ENCODE measurements at places on chromosomes 5 and 9.

GRCh38 chr9:7509576-7510145 is 289.9 kb downstream of the DMAC1 start:
- no peak for DNase-seq

DNA sequence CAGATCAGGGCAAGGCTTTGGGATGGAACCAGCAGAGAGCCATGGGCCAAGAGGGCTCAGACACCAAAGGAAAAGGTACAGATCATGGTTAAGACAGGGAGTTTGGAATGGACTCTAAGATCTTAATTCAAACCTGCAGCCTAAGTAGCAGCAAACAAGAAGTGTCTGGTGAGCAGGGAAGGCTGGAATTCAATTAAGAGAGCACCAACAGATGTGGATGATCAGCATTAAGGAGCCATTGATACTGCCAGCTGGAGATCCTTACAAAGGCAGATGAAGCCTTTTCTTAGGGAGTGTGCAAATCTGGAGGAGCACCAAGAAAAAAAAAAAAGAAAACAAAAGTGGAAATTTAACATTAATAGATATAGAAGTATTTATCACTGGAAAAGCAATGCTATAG is 516.8 kb downstream of the RASEF start:
- DNase-seq = peak; percentile 43

DNA sequence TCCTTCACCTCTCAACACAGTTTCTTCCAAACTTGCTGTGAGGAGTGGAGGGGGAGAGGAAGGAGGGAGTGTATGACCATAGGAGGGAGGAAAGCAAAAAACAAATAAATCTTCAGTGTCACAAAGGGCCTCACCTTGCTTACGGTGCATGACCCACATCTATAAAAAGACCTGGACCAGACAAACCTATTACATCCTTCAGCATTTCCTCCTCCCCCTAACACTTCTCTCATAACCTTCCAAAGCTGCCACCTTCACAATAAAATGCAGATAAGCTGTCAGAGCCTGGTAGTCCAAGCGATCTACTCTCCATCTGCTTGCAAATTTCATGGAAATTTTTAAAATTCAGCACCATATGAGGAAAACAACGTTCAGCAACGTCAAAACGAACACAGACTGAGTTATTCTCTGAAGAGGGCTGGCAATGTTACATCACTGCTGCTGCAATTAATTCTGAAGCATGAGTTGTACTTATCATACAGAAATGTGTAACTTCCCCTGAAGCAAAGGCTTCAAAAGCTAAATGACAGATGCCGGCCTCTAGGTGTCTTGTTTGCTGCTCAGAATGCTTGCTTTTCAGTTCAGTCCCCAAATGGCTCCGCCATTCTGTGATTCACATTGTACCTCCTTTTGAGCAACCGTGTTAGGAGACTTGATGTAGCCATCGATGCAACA is 62.9 kb downstream of the EFNA5 start:
- DNase-seq = no peak

DNA sequence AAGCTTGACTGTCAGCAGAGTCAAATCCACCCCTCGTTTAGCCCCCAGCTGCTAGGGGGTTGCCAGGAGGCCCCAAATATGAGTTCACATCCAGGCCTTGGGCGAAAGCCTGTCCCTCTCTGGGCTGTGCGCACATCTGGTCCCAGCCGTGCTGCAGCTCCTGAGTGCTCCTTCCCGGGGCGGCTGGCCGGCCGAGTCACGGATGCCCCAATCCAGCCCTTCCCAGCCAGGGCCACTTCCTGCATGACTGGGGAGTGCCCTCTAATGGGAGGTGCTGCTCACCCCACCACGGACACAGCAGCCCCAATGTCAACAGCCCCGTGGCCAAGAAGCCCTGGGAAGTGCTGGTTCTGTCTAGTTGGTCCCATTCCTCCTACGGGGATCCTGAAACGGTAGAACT is 103.5 kb upstream of the FCN2 start:
- DNase-seq = no peak

DNA sequence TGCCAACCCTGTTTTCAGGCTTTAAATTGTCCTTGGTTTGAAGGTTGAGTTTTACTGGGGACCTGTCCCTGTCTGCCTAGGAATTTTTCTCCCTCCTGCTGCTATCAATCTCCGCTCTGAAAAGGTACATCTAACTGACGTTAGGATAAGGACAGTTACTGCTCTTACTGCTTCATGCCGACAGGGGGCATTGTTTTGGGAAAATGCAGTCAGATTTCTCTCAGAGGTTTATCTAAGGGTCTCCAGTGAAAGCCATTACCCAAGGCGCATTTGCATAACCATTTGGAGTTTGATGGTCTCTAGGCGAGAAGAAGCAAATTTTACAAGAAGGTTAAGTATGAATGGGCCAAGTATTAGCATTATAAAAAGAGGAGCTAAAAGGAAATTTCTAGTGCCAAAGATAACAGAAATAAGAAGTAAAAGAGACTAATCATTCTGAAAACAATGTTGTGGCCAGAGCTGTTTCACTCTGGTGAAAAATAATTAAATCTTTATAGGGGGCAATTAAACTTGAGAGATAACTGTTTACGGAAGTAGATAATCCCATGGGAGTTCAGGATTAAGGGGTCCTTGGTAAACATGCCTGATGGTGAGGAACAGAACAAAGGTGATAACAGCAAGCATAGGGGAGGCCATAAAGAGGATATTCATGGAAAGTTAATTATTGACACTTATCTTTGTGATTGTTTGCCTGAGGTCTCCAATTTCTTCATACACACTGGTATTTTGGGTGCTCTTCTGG is 605.0 kb downstream of the MTRR start:
- peak; percentile 72 for DNase-seq

GRCh38 chr9:90251316-90251715 is 391.3 kb downstream of the DIRAS2 start:
- DNase-seq = no peak

DNA sequence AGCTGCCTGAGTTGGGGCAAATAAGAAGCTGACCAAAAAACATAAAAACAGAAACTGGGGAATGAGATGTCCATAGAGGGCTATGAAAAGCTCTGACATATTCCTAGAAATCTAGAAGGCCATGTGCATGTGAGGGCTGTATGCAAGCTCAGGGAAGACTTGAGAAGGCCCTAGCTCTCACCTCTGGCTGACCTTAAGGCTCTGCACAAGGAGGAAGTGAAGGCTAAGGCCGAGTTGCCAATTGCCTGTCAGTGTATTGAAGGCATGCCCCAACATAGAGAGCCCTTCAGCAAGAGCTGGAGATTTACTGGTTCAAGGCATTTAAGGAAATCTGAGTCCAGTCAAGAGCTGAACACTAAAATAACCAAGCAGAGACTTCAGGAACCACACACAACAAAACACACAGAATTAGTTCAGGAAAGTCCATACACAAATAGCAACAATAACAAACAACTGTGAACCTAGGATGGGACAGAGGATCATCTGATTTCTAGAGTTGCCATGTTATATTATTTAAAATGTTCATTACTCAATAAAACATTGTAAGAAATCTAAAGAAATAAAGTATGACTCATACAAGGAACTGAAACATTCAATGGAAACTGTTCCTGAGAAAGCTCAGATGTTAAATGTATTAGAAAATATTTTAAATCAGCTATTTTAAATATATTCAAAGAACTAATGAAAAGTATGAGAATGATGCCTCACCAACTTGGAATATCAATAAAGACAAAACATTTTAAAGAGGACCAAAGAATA is 161.8 kb downstream of the AUH start:
- DNase-seq = no peak

DNA sequence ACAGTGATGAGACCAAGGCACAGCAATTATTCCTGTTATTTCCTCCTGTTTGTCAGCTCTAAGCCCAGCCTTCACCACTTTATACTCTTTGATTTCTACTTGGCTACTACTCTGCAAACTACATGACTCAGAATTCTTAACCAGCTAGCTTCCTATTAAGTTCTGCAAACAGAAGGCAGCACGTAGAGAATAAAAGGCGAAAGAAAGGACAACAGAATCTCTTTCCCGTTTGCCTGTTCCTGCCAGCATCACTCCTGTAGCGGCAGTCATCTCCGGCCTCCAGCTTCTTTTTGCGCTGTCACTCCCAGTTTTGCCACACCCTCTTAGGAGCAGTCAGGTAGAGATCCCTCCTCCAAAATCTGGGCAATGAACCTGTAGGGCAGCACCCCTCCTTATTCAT is 29.9 kb downstream of the DPYSL3 start:
- DNase-seq = peak; percentile 76

DNA sequence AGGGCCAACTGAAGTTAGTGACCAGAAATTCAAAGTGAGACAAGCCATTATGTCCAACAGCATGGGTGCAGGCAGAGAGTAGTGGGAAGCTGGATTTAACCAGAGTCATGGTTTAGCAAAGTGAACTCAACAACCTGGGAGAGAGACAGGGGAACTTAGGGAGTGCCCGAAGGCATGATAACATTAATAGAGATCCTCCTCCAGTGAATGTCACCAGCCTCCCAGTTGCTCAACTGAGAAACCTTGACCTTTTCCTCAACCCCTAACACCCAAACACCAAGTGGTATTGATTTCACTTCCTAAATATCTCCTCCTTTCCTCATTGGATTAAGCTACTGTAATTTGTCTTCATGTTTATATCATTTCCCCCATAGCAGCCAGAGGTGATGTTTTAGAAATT is 42.6 kb downstream of the HMGCS1 start:
- DNase-seq = no peak

- no peak for DNase-seq
Observed at GRCh38 chr9:33843312-33843961, 26.5 kb downstream of the UBE2R2 start.

- DNase-seq = no peak
Observed at GRCh38 chr9:113719919-113720318, 156.2 kb upstream of the ZNF618 start.

- DNase-seq = peak; percentile 75
Observed at GRCh38 chr9:71249729-71250317, 128.4 kb upstream of the TRPM3 start.

GRCh38 chr9:71910650-71911060 is 338 bp downstream of the ABHD17B start:
- DNase-seq = no peak

GRCh38 chr5:56532466-56532865 is 282.9 kb upstream of the MAP3K1 start:
- DNase-seq = no peak

- DNase-seq = no peak
Observed at GRCh38 chr5:137190031-137190430, 309.1 kb downstream of the SPOCK1 start.

GRCh38 chr9:107484117-107484723 is 5.3 kb downstream of the KLF4 start:
- peak; percentile 79 for DNase-seq

GRCh38 chr5:94366811-94367210 is 251.6 kb downstream of the KIAA0825 start:
- no peak for DNase-seq

DNA sequence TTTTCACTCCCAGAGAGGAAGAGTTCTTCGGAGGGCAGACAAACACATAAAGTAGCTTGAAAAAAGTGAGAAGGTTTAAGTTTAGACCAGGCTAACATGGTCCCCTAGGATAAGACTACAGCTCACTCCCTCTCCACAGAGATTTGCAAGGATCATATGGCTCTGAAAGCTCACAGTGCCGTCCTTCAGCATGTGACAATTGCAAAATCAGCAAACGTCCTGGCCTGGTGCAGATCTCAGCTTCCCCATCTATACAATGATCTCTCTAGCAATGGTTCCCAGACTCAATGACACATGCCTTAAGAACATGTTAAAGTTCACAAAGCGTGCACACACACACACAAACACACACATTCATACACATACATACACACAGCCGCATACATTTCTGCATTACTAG is 327.6 kb downstream of the ACTL7B start:
- no peak for DNase-seq

GRCh38 chr9:127876026-127876763 is 1.3 kb downstream of the AK1 start:
- no peak for DNase-seq

GRCh38 chr5:172638209-172638768 is 2.8 kb upstream of the NEURL1B start:
- no peak for DNase-seq

DNA sequence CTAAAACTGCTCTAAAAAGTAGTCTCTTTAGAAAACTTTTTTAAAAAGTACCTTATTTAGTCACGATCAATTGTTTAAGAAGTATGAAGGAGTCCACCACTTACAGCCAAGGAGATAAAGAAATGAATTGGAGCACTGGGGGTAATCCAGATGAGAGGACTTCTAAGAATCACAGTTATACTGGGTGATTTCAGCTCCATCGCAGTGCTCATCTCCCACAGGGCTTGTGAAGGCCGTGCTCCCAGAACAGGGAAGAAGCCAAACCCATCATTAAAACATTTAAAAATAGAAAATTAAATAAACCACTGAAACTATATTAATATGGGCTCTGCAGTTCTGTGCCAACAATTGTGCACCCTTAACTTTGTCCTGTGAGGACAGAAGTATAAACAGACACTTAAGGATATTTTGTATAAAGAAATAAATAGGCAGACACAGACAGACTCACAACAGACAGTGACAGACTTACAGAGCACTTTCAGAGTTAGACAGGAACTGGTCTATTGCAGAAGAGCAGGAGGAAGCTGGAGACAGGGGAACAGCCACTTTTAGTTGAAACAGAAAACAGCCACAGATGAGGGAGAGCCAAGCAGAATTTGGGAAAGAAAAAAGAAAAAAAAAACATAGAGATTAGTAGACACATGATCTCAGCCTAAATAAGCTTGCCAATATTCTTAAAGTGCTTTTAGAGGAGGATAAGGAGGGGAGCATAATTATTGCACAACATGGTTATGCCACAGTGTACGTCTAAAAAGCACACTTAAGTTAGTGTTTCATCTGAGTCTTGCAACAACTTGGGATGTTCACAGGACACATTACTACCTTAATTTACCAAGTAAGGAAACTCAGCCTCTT is 81.8 kb downstream of the FBXO38 start:
- DNase-seq = no peak

- DNase-seq = peak; percentile 52
Observed at GRCh38 chr5:146339715-146340259, 1.1 kb downstream of the POU4F3 start.

DNA sequence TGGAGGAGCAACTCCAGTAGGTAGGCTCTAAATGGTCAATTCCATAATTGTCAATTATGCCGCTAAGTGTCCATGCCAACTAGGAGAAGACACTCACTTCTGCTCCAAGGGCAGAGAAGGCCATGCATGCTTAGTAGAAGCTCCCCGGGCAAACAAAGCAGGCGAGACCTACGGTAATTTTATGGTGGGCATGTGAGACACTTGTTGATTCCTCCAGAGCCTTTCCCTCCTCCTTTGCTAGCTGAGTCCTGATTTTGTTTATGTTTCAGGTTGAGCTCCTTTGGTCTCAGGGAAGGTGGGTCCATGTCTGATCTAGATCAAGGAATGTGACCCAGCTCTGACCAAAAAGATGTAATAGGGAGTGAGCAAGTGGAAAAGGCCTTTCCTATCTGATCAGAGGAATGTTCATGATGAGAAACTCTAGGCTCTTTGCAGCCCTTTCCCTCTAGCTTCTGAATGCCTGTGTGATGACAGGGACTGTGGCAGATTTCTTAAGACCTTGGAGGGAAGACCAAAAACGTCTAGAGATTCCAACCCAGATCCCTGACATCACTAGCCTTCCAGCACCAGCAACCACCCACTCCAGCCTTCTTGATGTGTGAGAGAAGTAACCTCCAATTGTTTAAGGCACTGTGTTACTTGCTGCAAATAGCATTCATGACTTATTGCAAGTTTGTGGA is 7.7 kb upstream of the CPEB4 start:
- DNase-seq = no peak

Data from GM23338 (cell line).